Neuronal stem cell (in vitro differentiated cells): ENCODE measurements at places on chromosomes 12 and 14.

DNA sequence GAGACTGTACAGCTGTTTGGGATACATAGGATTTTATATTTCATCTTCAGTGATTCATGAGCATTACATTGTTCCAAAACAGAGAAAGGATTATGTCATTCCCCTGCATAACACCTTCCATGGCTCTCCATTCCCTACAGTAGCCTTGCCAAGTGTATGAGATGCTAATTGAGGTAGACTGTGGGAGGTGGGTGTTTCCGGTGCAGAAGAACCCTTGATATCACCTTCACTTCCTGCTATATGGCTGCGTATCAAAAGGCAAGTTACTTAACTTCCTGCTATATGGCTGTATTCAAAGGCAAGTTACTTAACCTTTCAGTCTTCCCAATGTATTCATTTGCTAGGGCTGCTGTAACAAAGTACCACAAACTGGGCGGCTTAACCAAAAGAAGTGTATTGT is 11.2 kb downstream of the FAR2 start:
- no peak for DNase-seq

DNA sequence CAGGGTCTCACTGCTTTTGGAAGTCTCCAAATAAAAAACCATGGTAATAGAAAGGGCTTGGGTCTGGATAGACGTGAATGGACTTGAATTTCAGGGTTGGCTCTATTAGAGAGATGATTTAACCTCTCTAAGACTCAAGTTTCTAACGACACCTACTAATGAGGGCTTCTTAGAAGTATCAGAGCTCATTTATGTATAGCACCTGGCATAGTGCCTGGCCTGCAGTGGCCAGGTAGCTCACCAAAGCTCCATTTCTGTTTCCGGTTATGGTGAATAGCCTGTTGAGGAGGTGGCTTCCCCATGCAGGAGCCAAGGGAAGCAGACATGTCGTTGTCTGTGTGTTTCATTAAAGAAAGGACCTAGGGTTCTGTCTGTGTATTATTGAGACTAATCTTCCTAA is 108.6 kb downstream of the ETV6 start:
- no peak for DNase-seq

DNA sequence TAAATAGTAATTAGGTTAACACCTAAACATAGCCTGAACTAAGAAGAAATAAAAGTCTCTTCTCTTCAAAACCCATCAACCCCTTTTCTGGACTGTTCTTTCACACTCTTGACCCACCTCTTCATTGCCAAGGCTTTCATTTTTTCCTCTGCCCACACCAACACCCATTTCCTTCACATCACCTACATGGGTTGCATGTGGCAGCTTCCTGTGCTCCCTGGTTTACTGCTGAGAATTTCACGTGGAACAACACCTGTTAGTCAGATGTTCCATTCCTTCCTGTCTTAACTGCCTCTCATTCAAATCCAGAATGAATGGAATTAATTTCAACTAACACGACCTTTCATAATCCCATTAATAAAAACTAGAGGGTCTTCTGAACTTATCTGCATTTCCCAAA is 157.3 kb downstream of the BCAT1 start:
- DNase-seq = no peak

DNA sequence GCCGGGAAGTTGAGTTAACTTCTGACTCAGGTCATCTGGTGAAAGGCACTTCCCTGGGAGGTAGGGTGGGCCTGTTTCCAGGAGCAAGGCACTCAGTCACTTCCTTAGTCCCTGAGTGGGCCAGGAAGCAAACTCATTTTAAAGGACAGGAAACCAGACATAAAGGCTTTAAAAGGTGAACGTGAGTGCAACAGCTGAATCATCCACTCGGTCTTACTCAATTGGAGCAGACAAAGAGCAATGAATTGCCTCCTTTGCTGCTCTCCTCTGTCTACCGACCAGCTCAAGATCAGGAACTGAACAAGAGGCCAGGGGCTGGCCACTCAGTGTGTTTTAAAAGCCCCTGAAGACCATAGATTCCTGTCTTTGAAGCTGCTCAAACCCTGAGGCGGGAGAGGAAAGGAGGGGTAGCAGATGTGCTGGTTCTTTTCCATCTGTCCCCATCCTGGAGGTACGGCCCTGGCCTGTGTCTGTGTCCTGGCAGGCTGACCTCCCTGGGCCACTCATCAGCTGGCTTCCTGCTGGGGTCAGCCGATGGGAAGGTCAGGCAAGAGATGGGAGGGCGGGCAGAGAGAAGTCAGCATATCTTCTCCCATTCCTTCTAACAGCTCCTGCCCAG is 148.9 kb downstream of the PPM1H start:
- no peak for DNase-seq

GRCh38 chr12:52529417-52529816 is 9.2 kb upstream of the KRT5 start:
- no peak for DNase-seq

DNA sequence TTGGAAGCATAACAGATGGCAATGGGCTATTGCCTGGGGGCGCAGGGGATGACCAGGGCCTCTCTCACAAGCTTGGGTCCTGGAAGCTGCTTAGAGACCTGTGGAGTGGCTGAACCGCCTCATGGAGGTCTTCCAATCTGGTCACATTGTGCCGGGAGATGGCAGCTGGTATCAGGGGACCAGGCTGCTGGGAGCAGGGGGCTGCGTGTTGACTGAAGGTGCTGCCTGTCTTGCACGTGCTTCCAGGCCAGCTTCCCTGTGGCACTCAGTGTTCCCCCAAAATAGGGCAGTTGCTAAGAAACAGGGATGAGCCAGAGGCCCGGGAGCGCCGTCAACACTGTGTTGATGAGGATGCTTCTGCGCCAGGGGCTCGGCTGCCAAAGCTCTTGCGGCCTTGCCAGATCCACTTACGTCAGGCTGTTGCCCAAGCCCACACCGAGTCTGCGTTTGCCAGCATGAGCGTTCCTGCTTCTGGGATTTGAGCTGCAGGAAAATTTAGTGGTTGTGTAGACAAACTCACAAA is 39.8 kb downstream of the ELK3 start:
- DNase-seq = no peak

DNA sequence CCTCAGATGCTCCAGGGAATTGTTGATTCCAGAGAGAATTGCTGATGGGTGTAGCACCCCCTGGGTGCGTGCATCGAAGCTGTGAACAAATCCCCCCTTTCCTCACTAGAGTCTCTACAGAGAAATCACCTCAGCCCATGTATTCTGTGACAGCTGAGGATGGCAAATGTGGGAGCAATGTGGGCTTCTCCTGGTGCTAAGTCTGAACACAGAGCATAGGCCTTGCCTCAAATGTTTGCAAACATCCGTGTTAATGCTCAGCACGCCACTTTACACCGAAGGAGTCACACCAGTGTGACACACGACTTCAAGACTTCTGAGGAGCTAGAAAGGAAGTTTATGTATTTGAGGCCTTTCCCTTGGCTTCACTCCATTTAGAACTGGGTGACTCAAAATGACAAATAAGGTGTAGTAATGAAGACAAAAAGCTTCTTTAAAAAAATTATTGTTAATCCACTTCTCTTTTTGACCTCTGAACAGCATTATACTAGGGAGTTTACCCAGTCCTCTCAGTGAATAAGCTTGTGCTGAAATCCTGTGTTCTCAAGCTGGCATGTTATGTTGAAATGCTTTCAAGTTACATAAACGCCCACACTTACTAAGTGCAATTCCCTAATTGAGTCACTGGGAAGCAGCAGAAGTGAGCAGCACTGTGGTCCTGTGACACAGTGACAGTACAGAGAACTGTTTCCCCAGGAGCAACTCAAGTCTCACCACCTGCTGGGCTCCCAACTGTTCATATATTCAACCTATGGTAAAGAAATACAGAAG is 92.9 kb downstream of the FAR2 start:
- DNase-seq = peak; percentile 15

DNA sequence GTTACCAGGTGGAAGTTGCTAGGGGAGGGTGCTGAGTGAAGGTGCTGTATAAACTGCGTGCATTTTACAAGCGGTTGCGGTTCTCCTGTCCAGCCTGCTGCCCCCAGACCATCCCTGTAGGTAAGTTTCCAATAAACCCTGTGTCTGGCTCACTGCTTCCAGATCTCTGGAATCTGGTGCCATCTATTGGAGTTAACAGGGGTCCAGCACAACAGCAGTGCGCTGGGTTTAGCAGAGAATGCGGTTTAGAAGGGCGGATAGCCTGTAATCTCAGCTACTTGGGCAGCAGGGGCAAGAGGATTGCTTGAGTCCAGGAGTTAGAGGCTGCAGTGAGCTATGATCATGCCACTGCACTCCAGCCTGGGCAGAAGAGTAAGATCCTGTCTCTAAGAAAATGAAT is 4.9 kb downstream of the AACS start:
- no peak for DNase-seq

DNA sequence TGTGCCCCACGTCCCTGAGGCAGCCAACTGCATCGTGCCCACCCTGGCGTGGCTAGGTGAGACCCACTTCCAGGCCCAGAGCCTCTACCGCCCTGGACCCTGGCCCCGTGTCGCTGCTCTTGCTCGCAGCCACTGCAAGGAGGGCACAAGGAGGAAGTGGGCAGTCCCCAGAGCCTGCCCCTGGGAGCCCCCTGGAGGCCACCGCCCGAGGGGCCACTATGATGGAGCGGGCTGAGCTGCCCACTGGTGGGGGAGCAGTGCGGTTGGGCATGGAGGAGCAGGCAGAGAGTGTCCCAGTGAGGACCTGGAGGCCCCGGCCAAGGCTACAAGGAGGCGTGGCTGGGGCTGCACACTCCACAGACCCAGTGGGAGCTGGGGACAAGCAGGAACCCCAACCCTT is 323.6 kb downstream of the PCNX1 start:
- no peak for DNase-seq

- DNase-seq = no peak
Observed at GRCh38 chr12:131097202-131098177, 143.8 kb downstream of the ADGRD1 start.

- DNase-seq = no peak
Observed at GRCh38 chr12:96033549-96034389, 1.6 kb downstream of the LTA4H start.

DNA sequence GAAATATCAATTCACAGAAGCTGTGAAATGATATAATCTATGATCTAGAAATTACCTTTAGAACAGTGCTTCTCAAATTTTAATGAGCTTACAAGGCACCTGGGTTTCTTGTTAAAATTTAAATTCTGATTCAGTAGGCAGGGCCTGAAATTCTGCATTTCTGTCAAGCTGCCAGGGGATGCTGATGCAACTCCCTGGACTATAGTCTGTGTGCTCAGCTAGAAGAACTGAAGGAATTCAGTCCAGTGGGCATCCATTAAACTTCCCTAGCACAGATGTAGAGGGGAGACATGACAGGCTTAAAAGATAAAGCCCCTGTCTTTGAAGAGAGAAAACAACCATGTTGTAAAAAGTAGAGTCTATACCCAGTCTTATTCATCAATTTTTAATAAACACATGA is 441.8 kb downstream of the TMTC2 start:
- DNase-seq = no peak

DNA sequence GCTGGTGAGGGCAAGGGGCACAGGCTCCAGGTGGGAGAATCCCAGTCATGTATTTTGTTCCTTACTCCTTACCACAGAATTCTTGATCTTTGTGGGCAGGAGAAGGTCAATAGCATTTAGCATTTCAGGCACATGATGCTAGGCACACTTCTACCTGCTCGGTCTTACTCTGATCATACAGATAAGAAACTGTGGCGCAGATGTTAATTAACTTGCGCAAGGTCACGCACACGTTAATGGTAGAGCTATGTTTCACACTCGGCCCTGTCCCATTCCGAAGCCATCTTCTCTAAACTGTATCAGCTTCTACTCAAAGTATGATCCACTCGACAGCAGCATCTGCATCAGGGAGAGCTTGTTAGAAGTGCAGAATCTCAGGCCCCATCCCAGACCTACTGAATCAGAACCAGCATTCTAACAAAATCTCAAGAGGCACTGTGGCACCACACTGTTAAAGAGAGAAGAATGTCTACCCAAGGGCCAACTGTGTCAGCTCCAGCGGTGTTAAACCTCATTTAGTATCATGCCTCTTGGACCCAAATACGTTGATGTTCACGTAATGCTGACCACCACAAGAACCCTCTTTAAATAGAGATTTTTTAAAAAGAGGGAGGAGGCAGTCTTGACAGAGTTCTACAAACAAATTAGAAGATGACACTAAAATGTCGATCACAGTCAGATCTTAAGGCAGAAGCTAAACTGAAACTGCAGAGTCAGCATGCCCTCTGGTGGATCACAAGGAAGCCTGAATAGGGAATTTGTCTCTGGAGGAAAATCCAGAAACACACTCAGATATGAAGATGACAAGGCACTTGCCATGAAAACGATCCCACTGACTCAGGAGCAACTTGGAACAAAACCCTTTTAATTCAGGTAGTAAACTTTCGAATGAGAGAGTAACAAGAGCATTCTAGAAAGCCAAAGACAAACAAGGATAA is 7.3 kb downstream of the STXBP6 start:
- DNase-seq = peak; percentile 24

GRCh38 chr12:114604606-114605005 is 79.4 kb downstream of the TBX3 start:
- DNase-seq = no peak

DNA sequence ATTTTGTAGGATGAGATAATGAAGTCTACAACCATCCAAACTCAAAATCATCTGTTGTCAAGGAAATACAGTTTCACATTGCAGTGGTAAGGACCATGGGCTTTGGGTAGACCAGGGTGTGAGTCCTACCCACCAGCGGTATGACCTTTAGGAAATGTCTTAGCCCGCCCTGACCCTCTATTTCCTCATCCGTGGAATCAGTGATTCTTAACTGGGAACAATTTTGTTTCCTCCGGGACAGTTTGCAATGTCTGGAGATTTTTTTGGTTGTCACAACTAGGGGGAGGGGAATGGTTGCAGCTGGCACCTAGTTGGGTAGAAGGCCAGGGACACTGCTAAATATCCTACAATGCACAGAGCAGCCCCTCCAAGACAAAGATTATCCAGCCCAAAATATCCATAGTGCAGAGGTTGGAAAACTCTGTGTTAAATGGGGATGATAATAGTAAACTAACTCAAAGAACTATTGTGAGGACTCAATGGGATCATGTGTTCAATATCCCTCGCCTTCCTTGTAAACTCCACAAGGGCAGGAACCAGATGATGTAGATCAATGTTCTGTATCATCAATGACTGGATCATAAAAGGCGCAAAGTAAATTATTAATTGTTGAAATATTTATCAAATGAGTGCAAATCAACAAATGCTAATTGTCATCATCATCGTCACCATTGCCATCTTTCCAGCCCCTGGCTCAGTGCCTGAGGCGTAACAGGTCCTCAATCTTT is 15.7 kb upstream of the IFT81 start:
- no peak for DNase-seq

- DNase-seq = no peak
Observed at GRCh38 chr14:31770271-31770670, 209.1 kb downstream of the NUBPL start.

DNA sequence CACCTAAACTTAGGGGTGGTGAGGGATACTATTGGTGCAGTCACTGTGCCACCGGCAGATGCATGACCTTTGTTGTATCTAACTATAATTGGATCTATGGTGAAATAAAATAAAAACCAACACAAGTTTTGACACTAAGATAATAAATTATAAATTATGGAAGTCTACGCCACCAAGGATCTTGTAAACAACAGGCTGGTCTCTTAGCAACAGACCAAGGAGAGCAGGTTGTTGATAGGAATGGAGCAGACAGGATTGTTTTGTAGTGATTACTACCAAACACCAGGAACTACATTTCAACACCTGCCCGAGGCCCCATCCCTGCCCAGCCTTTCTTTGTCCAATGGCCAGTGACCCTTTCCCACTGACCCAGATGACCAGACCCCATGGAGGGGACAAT is 1178.0 kb downstream of the VRK1 start:
- no peak for DNase-seq
